ENCODE measurements at places on chromosomes 4 and X. TPM values are rescaled to one million over a fixed set of nuclear protein-coding genes. Genes with fewer than 3 reads are reported as not detected.

GRCh38 chrX:96361844-96362243 lies 322.8 kb upstream of the DIAPH2 start:
- DNase-seq = no peak

- DNase-seq = no peak
These were observed 4.8 kb upstream of the JCHAIN start for GRCh38 chr4:70671091-70671490.

- no peak for DNase-seq
These were observed 9.8 kb downstream of the PGRMC2 start for GRCh38 chr4:128277856-128278255.

DNA sequence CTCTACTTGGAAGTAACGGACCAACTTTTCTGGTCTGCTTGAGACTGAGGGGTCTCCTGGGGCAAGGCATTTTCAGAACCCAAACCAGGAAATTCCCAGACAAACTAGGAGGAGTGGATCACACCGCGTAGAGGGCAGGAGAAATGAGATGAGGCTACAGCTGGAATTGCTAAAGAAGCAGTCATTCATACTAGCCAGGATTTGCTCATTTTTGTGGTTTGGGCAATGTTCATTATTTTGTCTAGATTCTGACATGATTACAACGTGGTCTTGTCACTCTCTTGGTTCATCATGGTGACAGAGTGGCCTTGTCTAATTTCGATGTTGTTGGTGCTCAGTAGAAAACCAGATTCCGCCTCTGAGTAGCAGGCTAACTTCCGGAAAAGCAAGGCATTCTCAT lies 63.2 kb downstream of the BANK1 start:
- DNase-seq = no peak

- no peak for DNase-seq
These were observed 55.3 kb downstream of the TMPRSS11F start for GRCh38 chr4:68074397-68074796.

Gene MAGEH1
- total RNA-seq = 8.6 TPM

Gene PGRMC1
- total RNA-seq = 123 TPM

Gene HS6ST2
- total RNA-seq = 5.4 TPM
